T-cell (primary cell): ENCODE measurements at places on chromosomes 16 and 17. TPM values are rescaled to one million over a fixed set of nuclear protein-coding genes. Genes with fewer than 3 reads are reported as not detected.

- no peak for DNase-seq
Observed at GRCh38 chr17:28043296-28043695, 819 bp downstream of the NLK start.

DNA sequence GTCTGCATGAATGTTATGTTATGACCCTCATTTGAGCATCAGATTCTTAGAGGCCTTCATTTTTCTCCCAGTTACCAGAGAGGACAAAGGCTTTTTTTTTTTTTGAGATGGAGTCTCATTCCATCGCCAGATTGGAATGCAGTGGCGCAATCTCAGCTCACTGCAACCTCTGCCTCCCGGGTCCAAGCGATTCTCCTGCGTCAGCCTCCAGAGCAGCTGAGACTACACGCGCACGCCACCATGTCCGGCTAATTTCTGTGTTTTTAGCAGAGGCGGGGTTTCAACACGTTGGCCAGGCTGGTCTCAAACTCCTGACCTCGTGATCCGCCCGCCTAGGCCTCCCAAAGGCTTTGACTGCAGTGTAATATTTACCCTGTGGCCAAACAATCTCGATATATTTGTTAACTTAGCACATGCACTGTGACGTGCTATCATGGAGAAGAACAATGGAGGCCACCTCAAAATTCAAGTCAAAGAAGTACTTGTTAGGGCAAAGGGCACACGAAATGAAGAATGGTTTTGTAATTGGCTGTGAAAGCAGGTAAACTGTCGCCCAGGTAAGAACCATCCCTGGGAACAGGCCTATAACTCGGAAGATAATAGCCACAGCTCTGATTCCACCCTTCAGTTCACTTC is 303.4 kb downstream of the SLC39A11 start:
- DNase-seq, result no peak

GRCh38 chr16:68786685-68787418 is 49.8 kb downstream of the CDH1 start:
- no peak for DNase-seq

DNA sequence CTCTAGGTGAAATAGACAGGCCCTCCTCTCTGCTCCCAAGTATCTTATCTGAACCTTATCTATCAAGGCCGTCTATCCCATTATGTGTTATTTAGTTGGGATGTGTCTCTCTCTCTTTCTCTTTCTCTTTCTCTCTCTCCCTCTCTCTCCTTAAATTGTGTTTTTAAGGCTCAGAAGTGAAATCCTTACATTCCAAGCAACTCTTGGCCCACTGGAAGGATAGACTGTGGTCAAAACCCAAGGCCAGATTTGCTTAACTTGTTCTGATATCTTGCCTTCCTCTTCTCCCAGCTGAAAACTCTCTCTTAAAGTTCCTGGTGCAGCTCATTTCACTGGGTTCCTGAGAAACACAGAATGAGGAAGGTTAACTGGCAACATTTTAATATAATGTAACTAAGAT is 14.7 kb downstream of the CDRT4 start:
- no peak for DNase-seq

DNA sequence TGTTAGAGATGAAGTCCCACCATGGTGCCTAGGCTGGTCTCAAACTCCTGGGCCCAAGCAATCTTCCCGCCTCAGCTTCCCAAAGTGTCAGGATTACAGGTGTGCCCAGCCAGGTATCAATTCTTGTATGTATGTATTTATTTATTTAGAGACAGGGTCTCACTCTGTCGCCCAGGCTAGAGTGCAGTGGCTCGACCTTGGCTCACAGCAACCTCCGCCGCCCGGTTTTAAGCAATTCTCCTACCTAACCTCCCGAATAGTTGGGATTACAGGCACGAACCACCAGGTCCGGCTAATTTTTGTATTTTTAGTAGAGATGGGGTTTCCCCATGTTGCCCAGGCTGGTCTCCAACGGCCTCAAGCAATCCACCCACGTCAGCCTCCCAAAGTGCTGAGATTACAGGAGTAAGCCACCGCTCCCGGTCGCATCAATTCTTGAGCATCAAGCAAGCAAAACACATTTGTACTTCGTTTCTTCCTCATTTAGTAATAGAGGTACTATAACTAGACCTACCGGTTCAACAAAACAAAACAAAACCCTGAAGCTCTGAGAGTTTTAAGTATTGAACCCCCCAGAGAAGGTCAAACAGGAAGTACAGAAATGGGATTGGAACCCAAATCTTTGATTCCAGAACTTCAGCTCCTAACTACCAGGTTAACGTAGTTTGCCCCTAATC is 1.0 kb upstream of the ZNF500 start:
- no peak for DNase-seq

GRCh38 chr17:35893751-35894150 is 13.6 kb upstream of the CCL5 start:
- no peak for DNase-seq

GRCh38 chr17:50361561-50362480 is 11.2 kb downstream of the MRPL27 start:
- peak; percentile 52 for DNase-seq

- DNase-seq, result no peak
Observed at GRCh38 chr17:28177351-28177750, 134.9 kb downstream of the NLK start.

DNA sequence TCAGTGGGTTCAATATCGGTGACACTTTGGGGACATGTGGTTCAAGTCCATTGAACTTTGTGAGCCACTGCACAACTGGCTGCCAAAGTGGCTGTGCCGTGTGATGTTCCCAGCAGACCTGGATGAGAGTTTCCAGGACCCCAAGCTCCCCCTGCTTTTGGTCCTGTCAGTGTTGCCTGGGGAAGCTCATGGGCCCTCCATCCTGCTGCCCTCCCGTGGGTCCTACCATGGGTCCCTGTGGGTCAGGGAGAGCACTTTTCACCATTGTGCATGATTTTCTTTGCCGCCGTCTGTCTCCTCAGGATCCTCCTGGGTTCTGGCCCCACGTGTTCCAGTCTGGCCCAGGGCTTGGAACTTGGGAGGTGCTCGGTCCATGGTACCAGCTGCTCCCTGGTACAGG is 38.1 kb downstream of the LGALS9 start:
- no peak for DNase-seq

- DNase-seq, result no peak
Observed at GRCh38 chr16:27824786-27825185, 238.7 kb downstream of the GSG1L start.

GRCh38 chr17:78258323-78259191 is 27.1 kb downstream of the TMEM235 start:
- DNase-seq, result peak; percentile 72

GRCh38 chr17:8153525-8153956 is 1.3 kb upstream of the PER1 start:
- no peak for DNase-seq

DNA sequence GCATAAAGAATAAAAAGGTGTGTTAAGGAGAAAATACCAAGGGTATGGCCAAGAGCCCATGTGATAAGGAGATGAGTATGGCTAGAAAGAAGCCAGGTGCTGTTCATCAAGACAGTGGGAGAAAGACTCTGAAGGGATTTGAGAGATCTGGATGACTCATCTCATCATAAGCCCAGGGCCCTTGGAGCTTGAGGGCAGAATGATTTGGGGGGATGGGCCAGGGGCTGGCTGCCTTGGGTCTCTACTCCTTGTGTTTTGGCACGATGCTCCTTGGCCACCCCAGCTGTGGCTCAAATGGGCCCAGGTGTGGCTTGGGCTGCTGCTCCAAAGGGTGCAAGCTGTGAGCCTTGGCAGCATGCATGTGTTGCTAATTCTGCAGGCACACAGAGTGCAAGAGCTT is 14.5 kb upstream of the TNFRSF13B start:
- DNase-seq, result no peak

DNA sequence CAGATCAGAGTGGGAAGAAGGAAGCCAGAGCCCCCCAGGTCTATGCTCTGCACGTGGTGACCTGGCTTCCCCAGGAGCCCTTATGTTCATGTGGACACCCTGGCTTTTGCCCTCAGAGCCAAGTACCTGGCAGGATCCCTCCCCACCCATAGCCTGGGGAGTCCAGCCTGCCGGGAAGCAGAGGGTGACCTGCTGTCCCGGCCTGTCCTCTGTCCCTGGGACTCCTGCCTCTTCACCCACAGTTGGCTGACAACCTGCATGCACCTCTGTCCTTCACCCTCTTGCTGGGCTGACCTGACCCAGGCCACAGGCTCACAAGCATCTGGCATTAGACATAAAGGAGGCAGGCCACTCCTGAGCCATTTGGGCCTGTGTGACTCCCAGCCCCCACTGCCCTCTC is 60.2 kb downstream of the SMPD3 start:
- no peak for DNase-seq

DNA sequence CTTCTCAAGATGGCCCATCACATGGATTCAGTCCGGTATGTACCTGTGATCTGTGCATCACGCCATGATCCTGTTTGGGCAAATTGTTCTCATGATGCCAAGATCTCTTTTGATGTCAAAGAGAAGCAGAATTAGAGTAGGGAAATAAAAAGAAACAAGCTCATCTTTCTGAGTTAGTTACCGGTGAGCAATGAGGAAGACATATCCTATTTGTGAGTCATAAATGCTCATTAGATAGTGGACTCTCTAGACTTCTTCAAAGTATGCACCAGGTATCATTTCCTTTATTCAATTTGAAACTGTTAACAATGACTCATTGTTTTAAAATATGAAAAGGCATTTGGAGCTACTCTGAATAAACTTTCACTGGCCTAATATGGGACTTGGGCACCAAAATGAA is 8.0 kb upstream of the KRTAP4-12 start:
- no peak for DNase-seq

- no peak for DNase-seq
Observed at GRCh38 chr17:67707442-67707841, 10.3 kb upstream of the NOL11 start.

- DNase-seq, result no peak
Observed at GRCh38 chr16:75922250-75922649, 196.0 kb upstream of the CPHXL start.

GRCh38 chr17:75135452-75135851 is 3.9 kb upstream of the NT5C start:
- DNase-seq, result no peak

- DNase-seq, result no peak
Observed at GRCh38 chr16:22674832-22675191, 139.2 kb upstream of the HS3ST2 start.

GRCh38 chr17:17403065-17403464 is 73.7 kb upstream of the MED9 start:
- no peak for DNase-seq

PITPNC1 gene
- total RNA-seq, result 132 TPM

CACNA1G gene
- not detected for total RNA-seq

PIEZO1 gene
- total RNA-seq, result 139 TPM

ZNF267 gene
- 45.6 TPM for total RNA-seq

ACSM3 gene
- 8.9 TPM for total RNA-seq

PPM1E gene
- total RNA-seq, result not detected
